Adrenal gland (tissue), 19 donors: ENCODE measurements at places on chromosomes 4 and X.

DNA sequence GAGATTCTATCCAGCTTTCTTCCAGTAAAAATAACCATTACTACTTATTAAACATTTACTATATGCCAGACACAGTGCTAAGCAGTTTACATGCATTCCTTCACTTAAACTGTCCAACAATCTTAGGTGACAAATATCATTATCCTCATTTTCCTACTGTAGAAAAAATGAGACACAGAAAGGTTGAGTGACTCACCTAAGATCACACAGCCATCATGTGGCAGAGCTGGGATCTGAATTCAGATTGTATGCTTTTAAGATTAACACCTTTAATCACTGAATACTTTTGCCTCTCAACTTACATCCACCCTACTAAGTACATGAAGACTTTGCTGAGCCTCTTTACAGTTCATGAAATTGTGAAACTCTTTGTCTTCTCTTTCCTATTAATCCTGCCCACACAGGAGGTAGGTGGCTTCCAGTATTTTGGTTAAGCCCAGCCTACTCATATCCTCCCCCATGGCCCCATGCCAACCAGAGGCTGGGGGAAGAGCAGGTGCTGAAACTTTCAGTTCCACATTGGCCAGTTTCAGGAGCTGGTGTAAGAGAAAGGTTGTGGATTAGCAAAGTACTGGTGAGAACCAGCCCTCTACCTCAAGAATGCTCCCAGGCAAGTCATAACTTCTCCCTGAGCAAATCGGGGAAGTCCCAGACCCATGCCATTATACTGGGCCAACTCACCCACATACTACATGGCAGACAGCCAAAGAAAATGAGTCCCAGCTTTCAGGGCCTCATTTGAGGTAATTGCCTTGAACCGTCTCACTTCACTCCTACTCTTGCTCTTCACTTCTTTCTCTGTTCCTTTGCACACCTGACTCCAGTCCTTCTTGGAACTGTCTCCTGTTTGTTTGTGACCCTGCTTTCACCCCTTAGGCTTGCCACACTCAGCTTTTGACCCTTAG lies 211.1 kb downstream of the GUCY2F start:
- no peak for DNase-seq

DNA sequence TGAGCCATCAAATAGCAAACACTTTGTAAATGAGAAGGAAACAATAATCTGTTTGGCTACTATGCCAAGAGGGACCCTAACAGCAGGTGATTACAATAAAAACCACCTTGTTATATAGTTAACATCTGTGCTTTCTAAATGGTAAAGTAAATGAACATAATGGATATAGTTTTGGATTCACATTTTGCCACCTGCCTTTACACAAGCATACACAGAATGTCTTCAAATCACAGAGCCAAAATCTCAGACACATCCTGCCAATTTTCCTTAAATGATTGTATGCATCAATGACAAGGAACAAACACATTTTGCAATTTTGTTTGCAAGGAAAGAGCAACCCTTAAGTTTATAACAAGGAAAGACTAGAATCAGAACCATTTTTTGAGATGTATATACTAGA lies 334.2 kb downstream of the FSTL5 start:
- no peak for DNase-seq

DNA sequence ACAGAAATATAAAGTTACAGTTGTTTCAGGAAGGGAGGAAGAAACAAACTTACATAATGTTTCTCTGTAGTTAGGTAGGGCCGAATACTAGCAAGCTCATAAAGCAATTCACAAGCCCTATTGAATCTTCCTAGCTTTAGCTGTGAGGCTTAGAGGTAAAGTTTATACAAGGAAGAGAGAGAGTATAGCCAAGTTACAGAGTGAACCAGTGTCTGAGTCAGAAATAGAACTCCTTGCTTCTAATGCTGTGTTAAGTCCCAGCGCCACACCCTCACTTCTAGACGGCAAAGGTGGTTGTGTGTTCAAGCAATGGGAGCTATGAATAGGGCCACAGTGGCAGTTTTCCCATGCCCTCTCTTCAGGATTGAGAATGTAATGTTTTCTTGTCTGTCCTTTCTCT lies 6.1 kb downstream of the LPAR4 start:
- no peak for DNase-seq

GRCh38 chr4:187183826-187184225 lies 460.2 kb upstream of the FAT1 start:
- no peak for DNase-seq

DNA sequence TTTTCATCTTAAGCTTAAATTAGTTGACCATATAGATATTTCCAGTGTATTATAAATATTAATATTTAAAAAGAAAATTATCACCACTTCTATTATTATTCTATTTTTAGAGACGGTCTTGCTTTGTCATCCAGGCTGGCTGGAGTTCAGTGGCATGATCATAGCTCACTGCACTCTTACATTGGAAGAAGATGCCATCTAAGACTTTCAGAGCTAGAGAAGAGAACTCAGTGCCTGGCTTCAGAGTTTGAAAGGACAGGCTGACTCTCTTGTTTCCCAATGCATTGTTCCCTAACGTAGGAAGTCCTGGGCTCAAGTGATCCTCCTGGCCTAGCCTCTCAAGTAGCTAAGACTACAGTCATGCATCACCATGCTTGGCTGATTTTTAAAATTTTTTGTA lies 75.9 kb downstream of the FIP1L1 start:
- no peak for DNase-seq

GRCh38 chr4:56622176-56622575 lies 58.9 kb downstream of the HOPX start:
- no peak for DNase-seq

DNA sequence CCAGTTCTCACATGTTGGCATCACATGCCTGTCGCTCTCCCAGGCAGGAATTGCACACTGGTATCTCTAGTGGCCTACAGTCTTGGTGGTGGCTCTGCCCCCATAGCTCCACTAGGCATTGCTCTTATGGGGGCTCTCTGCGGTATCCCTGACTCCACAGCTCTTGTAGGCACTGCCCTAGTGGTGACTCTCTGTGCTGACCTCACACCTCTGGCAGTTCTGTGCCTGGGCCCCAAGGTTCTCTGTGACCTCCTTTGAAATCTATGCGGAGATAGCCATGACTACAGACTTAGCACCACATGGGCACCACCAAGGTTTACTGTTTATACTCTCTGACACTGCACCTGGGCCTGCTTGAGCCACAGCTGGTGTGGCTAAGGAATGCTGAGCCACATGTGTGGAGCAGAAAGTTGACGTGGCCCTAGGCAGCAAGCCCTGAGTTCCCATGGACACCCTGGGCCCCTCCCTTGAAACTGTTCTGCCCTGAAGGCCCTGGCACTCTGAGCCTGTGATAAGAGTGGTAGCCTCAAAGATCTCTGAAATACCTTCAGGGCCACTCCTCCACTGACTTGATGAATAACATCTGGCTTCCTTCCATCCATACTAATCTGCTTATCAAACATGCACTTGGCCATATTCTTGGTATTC lies 8.0 kb downstream of the SLC9B1 start:
- peak; percentile 90 for DNase-seq

- DNase-seq: no peak
Measured at GRCh38 chr4:91826186-91826585, 477.6 kb upstream of the GRID2 start.

GRCh38 chrX:142095651-142096245 lies 109.3 kb downstream of the MAGEC2 start:
- no peak for DNase-seq

GRCh38 chr4:130044788-130045531 lies 949.0 kb downstream of the C4orf33 start:
- no peak for DNase-seq

DNA sequence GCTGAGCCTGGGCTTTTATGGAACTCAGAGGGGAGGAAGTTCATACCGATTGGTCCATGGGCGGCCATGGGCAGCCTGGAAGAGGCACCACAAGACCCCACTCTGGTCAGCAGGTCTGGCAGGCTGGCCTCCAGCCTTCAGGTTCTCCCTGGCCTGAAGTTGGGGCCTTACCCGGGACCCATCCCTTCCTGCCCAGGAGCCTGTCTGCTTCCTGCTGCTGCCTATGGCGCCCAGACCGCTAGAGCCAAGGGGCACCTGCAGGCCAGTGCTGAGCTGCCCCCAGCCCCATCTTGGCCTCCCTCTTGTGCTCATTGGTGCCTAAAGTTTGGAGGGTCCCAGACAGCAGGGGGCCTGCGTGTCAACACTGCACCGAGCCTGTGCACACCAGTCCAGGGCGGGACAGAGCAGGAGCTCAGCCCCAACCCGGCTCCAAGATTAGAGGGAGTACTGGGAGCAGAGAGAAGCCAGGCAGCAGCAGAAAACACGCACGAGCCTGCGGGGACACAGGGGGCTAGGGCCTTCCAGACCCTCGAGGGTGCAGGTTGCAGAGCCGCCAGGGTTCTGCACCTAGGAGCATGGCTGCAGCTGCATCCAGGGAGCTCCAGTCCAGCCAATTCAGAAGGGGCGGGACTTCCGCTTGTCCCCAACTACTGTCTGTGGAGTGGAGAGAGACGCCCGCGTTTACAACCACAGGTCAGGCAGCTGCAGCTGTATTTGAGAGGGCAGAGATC lies 30.7 kb upstream of the ZNF280C start:
- DNase-seq: no peak
